ENCODE measurements at places on chromosomes 12 and 14. TPM values are rescaled to one million over a fixed set of nuclear protein-coding genes. Genes with fewer than 3 reads are reported as not detected.
A peak's percentile ranks its signal among the peaks of the same experiment; 100 is the strongest.

- no peak for DNase-seq
Observed at GRCh38 chr12:116366456-116366776, 88.9 kb upstream of the MED13L start.

DNA sequence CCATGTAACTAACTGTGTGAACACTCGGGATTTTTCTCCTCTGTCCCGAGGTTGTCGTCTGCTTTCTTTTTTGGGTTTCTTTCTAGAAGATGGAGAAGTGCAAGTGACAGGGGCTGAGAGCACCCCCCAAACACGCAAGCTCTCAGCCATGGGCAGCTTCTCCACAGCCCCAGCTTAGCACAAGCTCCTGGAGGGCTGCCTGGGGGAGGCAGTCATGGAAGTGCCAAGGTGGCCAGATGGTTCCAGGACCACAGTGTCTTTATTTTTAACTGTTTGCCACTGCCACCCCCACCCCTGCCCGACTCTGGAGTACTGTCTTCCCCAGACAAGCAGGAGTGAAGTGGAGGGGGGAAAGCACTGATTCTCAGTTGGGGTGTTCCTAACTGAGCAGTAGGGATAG, 58.2 kb downstream of the ST8SIA1 start:
- peak; percentile 31 for DNase-seq

- no peak for DNase-seq
Observed at GRCh38 chr14:100306998-100307765, 938 bp upstream of the SLC25A29 start.

The BCL2L2 gene
- total RNA-seq = 16.7 TPM

- DNase-seq = no peak
Observed at GRCh38 chr12:51851413-51852124, 3.1 kb upstream of the FIGNL2 start.

- no peak for DNase-seq
Observed at GRCh38 chr14:71918955-71919354, 13.3 kb upstream of the RGS6 start.

GRCh38 chr14:37021390-37021789, 151.0 kb downstream of the SLC25A21 start:
- DNase-seq = no peak

GRCh38 chr14:32300136-32300535, 29.0 kb upstream of the AKAP6 start:
- no peak for DNase-seq

GRCh38 chr14:43671716-43672485, 835.2 kb downstream of the FSCB start:
- DNase-seq = no peak

All from uterus (tissue), 4 donors.